ENCODE measurements at places on chromosomes 5 and 9.

DNA sequence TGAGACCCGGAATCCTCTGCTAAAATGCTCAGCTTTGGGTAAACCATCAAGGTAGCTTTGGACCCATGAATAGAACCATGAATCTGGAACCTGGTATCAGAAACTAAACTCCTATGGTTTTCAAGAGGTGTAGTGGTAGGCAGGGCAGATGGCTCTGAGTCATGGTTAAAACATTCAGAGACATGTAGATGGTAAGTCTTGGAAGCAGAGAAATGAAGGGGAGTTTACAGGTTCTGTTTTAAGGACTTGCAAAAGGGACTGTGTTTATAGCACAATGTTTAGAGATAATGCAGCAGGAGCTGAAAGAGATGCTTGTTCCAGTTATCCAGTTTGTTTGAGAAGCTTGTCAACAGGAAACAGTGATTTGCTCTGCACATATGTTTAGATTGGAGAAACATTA is 36.0 kb upstream of the FBN2 start:
- DNase-seq, result no peak

DNA sequence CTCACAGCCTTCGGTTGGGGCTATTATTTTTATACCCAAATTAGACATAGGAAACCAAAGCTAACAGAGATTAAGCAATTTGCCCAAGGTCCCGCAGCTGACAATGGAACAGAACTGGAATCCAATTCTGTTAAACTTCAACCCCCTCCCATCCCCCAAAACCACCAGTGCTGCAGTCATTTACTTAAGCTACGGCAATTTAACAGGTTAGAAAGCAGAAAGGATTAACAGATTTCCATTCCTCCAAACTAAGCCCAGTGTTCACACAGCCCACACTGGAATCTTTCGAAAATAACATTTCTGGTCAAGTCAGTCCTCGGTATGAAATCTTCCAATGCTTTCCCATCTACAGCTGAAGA is 1023.1 kb upstream of the DMAC1 start:
- no peak for DNase-seq

GRCh38 chr9:9102295-9102694 is 1302.7 kb upstream of the DMAC1 start:
- DNase-seq, result no peak

- DNase-seq, result peak; percentile 65
Measured at GRCh38 chr5:124906339-124907097, 160.1 kb upstream of the ZNF608 start.

GRCh38 chr9:104177676-104178075 is 83.6 kb downstream of the SMC2 start:
- no peak for DNase-seq

DNA sequence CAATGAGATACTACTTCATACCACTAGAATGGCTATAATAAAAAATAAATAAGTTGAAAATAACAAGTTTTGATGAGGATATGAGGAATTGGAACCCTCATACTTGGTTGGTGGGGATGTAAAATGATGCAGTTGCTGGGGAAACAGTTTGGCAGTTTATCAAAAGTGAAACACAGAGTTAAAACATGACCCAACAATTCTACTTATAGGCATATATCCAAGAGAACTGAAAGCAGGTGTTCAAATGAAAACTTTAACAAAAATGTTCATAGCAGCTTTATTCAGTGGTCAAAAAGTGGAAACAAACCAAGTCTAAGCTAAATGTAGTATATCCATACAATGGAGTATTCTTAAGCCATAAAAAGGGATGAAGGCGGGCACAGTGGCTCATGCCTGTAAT is 13.1 kb upstream of the LHFPL2 start:
- DNase-seq, result no peak
